ENCODE measurements at places on chromosomes 12 and 14. TPM values are rescaled to one million over a fixed set of nuclear protein-coding genes. Genes with fewer than 3 reads are reported as not detected.
A peak's percentile ranks its signal among the peaks of the same experiment; 100 is the strongest.

DNA sequence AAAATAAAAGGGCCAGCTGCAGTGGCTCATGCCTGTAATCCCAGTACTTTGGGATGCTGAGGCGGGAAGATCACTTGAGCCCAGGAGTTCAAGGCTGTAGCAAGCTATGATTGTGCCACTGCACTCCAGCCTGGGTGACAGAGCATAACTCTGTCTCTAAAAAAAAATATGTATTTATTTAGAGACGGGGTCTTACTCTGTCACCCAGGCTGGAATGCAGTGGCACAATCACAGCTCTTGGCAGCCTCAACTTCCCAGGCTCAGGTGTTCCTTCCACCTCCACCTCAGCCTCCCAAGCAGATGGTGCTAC lies 179.3 kb upstream of the ATF7IP start:
- no peak for DNase-seq

- DNase-seq: no peak
Observed at GRCh38 chr12:89863493-89863938, 154.9 kb upstream of the ATP2B1 start.

DNA sequence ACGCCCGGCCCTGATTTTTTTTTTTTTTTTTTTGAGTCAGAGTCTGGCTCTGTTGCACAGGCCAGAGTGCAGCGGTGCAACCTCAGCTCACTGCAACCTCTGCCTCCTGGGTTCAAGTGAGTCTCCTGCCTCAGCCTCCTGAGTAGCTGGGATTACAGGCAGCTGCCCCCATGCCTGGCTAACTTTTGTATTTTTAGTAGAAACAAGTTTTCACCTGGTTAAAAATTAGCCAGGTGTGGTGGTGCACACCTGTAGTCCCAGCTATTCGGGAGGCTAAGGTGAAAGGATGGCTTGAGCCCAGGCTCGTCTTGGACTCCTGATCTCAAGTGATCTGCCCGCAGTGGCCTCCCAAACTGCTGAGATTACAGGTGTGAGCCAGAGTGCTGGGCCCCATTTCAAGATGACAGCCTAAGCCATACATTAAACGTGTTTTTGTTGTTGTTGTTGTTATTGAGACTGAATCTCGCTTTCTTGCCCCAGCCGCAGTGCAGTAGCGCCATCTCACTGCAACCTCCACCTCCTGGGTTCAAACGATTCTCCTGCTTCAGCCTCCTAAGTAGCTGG lies 42.7 kb upstream of the EAPP start:
- DNase-seq: no peak

DNA sequence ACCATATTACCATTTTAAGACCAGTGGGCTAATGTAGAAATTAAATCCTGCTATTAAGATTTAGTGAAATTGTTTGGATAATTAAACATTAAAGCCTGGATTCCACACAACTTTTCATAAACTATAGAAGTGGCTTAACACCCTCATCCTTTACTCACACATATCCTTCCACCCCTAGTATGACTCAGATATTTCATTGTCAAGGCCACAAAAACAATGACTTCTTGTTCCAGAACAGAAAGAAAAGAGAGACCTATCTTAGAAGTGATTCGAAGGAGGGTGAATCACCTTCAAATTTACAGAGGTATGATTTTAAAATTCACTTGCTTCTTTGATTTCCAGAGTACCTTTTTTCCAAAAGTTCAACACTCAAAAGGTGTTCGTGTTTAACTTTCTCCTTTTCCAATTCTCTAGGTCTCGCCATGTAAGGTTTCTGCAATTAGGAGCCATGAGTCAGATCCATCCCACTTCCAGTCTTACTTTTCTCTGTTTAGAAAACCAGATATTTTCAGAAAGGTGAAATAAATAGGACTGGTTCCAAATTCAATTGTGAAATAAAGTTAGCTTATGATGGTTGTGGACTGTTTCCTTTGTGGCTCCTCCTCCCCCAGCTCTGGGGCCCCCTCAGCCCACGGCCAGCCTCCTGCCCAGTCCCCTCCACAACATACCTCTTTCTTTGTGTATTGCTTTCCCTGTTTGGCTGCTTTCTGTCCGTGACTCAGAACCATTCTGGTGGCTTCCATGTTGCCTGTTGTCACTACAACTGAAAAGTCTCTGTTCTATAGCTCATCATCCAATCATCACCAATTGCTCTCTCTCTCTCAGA lies 24.6 kb upstream of the MGP start:
- peak; percentile 25 for DNase-seq

- peak; percentile 98 for DNase-seq
Observed at GRCh38 chr12:107515446-107515958, 170.1 kb upstream of the PWP1 start.

- no peak for DNase-seq
Observed at GRCh38 chr14:23104591-23105347, at the start of gene CIROP. CIROP (minus strand) TSS chr14:23104989; CDS start chr14:23104920, 69 bp downstream.

GRCh38 chr12:92769124-92769901 lies 66.5 kb downstream of the PLEKHG7 start:
- DNase-seq: no peak

The WNT1 gene
- not detected for total RNA-seq

The SAMD15 gene
- total RNA-seq: 0.40 TPM

The CCDC177 gene
- total RNA-seq: not detected
